ENCODE measurements at places on chromosomes 5 and 9.

GRCh38 chr9:19551124-19551929 is 142.5 kb downstream of the ACER2 start:
- DNase-seq = no peak

DNA sequence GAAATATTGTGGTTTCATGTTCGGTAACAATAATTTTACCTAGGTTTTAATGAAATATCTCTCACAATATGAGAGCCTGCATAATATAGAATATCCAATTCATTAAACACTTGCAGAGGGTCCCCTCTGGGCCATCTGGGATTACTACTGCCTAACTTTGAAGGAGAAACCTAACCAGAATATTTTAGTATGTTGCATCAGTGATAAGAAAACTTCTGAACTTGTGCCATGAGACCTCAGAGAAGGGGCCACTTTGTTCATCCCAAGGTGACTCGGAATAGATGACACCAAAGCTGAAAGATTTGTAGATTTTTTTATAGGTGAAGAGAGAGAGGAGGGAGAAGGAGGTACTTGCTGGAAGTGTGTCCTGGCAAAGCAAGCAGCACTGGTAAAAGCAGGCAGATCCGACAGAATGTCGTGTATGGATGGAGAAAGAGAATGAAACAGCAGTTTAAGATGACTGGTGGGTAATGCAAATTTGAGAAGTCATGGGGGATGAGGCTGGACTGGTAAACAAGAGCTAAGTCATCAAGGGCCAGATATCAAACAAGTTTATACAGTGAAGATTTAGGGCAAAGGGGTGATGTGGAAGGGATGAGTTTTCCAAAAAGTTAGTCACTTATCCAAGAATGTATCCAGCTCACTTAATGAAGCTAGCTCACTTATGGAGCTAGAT is 372.3 kb downstream of the ADGRV1 start:
- no peak for DNase-seq

DNA sequence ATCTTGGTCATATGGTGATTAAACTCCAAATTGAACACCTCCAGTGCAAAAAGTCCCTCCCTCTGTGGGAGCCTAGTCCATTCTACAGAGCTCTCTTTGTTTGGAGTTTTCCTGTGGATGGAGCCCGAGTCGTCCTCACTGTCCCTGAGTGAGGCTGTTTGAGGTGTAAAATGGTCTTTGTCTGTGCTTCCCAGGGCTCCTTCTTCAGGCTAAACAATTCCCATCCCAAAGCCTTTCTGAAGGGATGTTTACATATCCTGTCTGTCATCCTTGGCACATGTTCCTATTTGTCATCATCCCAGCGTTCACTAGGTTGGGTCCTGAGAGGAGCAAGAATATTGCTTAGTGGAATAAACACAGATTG is 68.9 kb downstream of the COL27A1 start:
- DNase-seq = no peak

GRCh38 chr9:121783521-121784507 is 132.4 kb downstream of the DAB2IP start:
- DNase-seq = no peak

GRCh38 chr5:446883-447263 is 3.9 kb downstream of the EXOC3 start:
- DNase-seq = no peak

DNA sequence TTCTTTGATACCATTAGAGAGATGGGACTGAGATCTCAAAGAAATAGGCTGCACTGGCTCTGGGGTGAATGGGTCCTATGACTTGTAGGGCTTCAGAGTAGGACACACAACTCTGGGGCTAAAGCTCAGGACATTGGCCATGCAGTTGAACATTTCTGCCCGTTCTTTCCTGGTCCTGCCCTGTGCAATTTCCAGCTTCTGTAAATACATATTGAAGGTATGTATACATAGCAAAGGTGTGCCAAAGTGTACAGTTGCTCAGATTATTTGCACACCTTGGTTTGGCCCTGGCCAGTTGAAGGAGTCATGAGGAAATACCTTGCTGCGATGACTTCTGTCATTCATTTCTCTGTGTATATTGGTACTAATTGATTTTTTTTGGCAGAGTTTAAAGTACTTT is 52.8 kb upstream of the TAF11L2 start:
- no peak for DNase-seq

DNA sequence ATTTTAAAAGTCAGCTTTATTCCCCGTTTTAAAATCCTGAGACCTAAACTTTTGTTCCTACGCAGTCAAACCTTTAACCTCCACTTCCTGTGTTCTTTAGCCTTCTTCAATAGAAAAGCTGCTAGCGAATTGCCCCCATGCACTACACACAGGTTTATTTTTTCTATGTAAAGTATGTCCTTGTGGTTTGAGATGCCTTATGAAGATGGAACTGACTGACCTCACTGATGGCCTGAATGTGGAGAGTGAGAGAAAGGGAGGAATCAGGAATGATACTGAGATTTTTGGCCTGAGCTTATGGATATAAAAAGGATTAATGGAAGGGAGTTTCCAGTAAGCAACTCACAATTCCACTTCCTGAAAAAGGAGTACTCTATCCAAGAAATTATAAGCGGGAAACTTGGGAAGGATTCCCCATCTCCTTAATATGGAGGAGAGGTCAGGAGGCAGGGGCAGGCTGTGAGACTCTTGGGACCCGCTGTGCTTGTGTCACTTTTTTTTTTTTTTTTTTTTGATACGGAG is 89.5 kb downstream of the UGCG start:
- DNase-seq = no peak

- DNase-seq = no peak
These were observed 4.8 kb downstream of the NR3C1 start for GRCh38 chr5:143398451-143399237.

- DNase-seq = no peak
These were observed 9.0 kb upstream of the PDCL start for GRCh38 chr9:122837266-122837850.

- no peak for DNase-seq
These were observed 79.1 kb upstream of the ITGA2 start for GRCh38 chr5:52910071-52910470.
